CD8-positive, alpha-beta T cell (primary cell): ENCODE measurements at places on chromosomes 13 and 19.

- no peak for DNase-seq
These were observed 978 bp downstream of the KLK8 start for GRCh38 chr19:51000426-51000825.

DNA sequence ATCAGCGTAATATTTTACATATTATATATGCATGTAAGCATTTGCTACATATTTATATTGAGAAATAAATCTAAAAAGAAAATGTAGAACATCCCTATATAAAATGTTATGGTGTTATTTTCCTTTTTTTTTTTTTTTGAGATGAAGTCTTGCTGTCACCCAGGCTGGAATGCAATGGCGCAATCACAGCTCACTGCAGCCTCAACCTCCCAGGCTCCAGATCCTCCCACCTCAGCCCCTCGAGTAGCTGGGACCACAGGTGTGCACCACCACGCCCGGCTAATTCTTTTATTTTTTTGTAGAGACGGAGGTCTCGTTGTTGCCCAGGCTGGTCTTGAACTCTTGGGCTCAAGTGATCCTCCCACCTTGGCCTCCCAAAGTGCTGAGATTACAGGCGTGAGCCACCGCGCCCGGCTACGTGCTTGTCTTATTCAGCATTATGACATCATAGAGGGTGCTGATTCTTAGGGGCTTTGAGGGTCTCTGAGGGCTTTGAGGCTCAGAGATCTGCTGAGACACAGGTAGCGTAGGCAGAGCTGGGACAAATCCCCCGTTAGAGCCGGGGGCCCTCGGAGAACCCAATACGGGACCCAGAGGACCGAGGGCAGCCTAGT lies 101.9 kb downstream of the GADD45B start:
- DNase-seq, result no peak

DNA sequence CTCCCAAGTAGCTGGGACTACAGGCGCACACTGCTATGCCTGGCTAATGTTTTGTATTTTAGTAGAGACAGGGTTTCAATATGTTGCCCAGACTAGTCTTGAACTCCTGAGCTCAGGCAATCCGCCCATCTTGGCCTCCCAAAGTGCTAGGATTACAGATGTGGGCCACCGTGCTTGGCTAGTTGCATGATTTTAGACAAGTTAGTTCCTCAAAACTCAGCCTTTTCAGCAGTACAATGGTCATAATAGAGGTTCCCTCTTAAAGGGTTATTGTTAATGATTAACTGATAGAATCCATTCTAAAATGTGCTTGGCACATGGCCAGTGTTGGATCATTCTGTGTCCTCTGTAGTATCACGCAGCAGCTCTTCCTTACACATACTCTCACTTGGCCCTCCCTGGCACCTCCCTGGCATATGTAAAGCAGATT lies 19.5 kb upstream of the IFT88 start:
- no peak for DNase-seq

GRCh38 chr13:43036351-43037250 lies 13.2 kb downstream of the DNAJC15 start:
- no peak for DNase-seq

- no peak for DNase-seq
These were observed 107.0 kb upstream of the MCF2L start for GRCh38 chr13:112861876-112862615.

DNA sequence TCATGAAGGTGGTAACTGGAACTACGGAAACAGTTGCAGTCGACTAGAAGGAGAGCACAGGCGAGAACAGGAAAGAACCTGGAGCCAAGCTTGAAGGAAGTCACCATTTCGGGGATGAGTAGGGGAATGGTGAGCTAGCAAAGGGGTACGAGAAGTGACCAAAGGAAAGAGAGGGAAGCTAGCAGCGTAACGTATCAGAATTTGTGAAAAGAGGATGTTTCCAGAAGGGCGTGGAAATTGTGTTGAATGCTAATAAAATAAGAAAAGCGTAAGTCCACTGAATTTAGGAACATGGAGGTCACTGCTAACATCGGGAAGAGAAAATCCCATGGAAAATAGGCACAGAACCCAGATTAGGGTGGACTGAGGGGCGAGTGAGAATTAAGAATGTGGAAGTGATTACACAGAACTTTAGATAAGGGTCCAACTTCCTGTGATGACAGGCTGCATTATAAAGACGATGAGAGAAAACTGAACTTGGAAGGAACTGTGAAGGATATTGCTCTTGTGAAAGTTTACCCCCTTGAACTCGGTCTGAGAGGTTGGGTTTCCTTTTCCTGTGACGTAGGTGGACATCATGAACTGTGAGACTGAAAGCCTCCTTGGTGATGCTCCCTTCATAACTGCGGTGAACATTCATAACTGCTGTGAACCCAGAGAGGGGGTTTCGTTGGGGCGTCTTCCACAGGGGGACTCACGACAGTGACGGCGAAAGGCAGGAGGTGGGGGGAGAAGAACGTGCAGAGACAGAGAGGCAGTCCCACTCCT lies 2.0 kb upstream of the FFAR2 start:
- DNase-seq, result no peak

- DNase-seq, result no peak
These were observed 62.2 kb downstream of the CCNE1 start for GRCh38 chr19:29873801-29874575.

DNA sequence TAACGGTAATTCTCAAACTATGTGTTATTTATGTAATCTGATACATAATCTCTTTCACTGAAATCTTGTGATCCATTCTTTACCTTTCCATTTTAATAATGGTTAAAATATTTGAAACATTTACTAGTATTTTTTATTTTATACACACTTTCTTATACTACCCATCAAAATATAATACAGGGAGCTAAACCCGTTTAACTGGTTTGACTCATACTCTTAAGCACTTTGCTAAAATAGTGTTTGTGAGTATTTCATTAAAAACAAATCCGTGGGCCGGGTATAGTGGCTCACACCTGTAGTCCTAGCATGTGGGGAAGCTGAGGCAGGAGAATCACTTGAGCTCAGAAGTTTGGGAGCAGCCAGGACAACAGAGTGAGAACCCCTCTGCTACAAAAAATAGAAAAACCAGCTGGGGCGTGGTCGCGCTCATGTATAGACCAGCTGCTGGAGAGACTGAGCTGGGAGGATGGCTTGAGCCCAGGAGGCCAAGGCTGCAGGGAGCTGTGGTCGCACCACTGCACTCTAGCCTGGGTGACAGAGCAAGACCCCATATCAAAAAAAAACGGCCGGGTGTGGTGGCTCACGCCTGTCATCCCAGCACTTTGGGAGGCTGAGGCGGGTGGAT lies 43.8 kb upstream of the DCUN1D2 start:
- no peak for DNase-seq

GRCh38 chr19:44662691-44663385 lies 8.4 kb upstream of the CEACAM19 start:
- DNase-seq, result no peak

DNA sequence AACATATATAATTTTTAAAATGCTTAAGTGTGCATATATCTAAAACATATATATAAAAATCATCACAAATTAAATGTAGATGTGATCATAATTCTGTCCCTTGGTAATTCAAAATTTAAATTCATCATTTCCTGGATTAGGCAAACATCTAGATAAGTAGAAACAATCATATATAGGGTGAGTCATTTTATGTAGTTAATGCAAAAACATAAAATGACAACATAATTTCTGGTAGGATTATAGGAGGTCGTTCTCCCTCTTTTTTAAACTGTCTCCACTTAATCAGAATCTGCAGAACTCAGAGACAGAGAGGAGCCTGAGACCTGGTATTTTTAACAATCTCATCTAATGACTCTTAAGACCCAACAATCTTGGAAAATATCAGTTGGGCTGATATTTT lies 333.4 kb downstream of the KCTD12 start:
- DNase-seq, result no peak

GRCh38 chr13:47678201-47678968 lies 322.7 kb downstream of the SUCLA2 start:
- no peak for DNase-seq

GRCh38 chr19:29329460-29330134 lies 116.6 kb upstream of the UQCRFS1 start:
- no peak for DNase-seq

GRCh38 chr19:18833141-18833476 lies 1.4 kb downstream of the UPF1 start:
- DNase-seq, result no peak

- no peak for DNase-seq
These were observed 800.2 kb downstream of the EFNB2 start for GRCh38 chr13:105735281-105735680.
